ENCODE measurements at places on chromosomes 6 and 20.

GRCh38 chr6:142842418-142843261 lies 102.3 kb downstream of the HIVEP2 start:
- no peak for DNase-seq

- no peak for DNase-seq
Observed at GRCh38 chr6:109610590-109610989, 80.4 kb downstream of the AK9 start.

DNA sequence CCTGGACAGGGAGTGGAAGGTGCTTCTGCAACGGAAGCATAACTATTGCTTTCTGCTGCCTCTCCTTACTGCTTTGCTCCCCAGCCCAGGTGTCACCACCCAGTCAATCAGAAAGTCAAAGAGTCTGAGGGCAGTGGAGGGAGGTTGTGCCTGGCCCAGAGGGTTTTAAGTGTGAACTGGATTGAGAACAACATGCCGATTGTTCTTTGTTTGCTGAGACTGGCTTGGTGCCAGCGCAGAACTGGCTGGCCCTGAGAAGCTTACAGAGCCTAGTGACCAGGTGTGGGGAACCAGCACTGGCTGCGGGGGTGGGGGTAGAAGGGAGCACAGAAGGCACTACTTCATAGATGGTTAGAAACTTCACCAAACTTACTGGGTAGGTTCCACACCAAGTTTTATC lies 31.1 kb upstream of the ENPP4 start:
- no peak for DNase-seq

- no peak for DNase-seq
Observed at GRCh38 chr6:34490390-34491090, 24.7 kb downstream of the PACSIN1 start.

- no peak for DNase-seq
Observed at GRCh38 chr6:51528556-51528955, 558.9 kb downstream of the PKHD1 start.

GRCh38 chr6:53864781-53865180 lies 70.0 kb downstream of the LRRC1 start:
- no peak for DNase-seq

- DNase-seq, result peak; percentile 38
Observed at GRCh38 chr20:46022411-46023147, 6.4 kb upstream of the SLC12A5 start.
